Activated CD4-positive, CD25-positive, alpha-beta regulatory T cell treated with anti-CD3 and anti-CD28 coated beads, Interleukin-2, amount 50 U/mL, for 24 hours (primary cell): ENCODE measurements at places on chromosomes 2 and 18.

- peak; percentile 52 for ATAC-seq
These were observed 1.4 kb upstream of the YES1 start for GRCh38 chr18:813172-814071.

DNA sequence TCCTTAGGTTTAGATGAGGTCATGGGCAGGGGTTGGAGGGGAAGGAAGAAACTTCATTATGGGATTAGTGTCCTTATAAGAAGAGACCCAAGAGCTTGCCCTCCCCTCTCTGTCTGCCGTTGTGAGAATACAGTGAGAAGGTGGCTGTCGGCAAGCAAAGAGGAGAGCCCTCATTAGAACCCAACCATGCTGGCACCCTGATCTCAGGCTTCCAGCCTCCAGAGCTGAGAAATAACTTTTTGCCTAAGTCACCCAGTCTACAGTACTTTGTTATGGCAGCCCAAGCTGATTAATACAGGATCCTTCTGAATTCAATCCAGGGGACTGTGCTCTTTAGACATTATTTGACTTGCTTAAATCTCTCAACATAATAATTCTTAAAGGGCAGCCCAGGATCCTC is 209.0 kb downstream of the RNF152 start:
- ATAC-seq = no peak

- no peak for ATAC-seq
These were observed 999.6 kb downstream of the SUCLG1 start for GRCh38 chr2:83459456-83459855.

GRCh38 chr2:231326404-231326803 is 69.1 kb upstream of the B3GNT7 start:
- ATAC-seq = no peak

GRCh38 chr2:85662899-85663593 is 5.0 kb downstream of the SFTPB start:
- no peak for ATAC-seq

DNA sequence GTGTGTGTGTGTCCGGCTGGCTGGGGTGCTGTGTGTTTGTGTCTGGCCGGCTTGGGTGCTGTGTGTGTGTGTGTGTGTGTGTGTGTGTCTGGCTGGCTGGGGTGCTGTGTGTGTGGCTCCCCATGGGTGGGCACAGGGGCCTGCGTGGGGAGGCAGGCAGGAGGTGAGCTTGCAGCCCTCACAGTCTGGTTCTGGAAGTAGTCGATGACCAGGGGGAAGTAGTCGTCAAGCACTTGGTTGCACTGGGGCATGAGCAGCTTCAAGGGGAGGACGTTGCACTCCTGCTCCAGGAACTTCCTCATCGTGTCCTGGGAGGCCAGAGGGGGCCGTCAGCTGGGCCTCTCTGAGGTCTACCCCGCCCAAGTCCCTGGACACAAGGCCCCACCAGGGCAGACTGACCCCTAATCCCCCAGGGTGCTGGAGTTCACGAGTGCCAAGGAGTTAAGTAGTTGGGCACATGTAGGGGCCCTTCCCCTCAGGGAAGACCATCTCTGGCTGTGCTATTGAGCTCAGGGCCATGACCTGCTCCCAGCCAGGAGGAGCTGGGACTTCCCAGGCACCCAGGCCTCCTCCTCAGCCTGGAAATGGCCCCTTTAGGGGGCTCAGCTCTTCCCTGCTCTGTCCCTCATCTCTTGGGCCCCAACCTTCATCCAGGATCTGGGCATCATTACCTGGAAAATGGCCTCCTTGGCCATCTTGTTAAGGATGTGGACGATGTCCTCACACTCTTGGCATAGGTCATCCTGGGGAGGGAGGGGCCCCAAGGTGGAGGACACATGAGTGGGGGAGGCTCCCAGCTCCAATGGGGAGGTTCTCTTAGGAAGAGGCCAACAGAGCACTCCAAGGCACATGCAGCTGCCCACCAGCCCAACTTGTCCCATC is 1.3 kb downstream of the SFTPB start:
- no peak for ATAC-seq

DNA sequence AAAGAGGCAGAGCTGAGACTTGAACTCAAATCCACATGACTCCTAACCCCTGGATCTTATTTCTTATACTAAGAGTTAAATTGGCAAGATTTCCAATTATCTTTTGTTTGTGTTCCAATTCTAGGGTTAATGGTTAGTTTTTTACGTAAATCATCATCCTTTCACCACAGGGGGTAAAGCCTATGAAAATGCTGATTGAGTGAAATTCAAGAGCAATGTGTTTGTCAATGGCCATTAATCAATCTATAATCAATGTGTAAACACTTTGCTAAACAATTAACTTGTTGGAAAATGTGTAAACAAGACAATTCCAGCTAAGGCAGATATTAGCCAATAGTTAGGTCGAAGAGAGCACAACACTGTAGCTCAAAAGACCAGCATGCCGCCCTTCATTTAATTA is 376.5 kb upstream of the ACVR2A start:
- no peak for ATAC-seq

DNA sequence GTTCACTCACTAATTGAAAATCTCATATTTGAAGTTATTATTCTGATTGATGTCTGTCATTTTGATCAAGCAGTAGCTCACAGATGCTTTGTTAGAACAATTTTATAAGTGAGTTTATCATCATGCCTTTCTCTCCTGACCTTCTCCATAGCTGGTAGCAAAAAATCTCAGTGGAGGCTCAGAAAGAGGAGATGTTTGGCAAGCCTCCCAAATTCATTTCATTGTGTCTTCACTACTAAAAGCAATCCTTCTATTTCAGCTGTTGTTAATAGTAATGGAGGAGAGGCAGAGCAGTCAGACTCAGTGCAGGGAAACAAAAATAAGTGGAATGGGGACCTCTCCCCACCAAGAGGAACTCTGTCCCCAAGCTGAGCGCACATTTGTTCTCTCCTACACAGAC is 2127.8 kb upstream of the CELF4 start:
- no peak for ATAC-seq

GRCh38 chr2:101127319-101128056 is 23.7 kb downstream of the TBC1D8 start:
- ATAC-seq = no peak

GRCh38 chr2:69619725-69620124 is 23.8 kb downstream of the AAK1 start:
- no peak for ATAC-seq

- ATAC-seq = no peak
These were observed 48.2 kb upstream of the KCNG2 start for GRCh38 chr18:79749251-79750191.

- no peak for ATAC-seq
These were observed 13.4 kb upstream of the MAT2A start for GRCh38 chr2:85525567-85525966.

- no peak for ATAC-seq
These were observed 213.0 kb upstream of the RAB6C start for GRCh38 chr2:129766374-129766993.

DNA sequence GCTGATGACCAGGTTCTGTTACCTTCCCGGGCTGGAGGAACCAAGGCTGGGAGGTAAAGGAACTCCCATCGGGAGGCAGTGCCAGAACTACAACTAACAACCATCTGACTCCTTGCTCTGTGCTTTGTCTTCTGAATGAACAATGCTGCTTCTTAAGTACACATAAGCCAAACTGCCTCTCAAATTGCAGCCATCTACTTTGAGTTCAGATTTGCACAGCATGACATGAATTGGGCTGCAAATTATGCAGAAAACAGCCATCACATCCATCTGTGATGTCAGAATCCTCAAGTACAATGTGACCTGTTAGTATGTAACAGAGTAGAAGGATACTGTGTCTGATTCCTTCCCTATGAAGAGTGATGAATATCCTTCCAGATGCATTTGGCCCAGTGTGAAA is 290.6 kb downstream of the ZNF521 start:
- ATAC-seq = no peak

DNA sequence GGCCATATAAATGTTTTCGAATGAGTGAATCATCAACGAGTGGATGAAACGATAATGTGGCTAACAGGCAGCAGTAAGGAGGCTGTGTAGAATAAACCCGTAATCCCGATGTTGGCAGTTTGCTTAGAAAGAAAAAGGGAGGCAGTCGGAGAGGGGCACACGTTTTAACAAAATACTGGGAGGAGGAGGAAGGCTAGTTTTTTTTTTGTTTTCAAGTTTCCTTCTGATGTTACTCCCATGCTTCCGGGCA is 476 bp upstream of the MSH2 start:
- ATAC-seq = no peak

GRCh38 chr2:144701259-144701658 is 181.3 kb upstream of the ZEB2 start:
- ATAC-seq = no peak

DNA sequence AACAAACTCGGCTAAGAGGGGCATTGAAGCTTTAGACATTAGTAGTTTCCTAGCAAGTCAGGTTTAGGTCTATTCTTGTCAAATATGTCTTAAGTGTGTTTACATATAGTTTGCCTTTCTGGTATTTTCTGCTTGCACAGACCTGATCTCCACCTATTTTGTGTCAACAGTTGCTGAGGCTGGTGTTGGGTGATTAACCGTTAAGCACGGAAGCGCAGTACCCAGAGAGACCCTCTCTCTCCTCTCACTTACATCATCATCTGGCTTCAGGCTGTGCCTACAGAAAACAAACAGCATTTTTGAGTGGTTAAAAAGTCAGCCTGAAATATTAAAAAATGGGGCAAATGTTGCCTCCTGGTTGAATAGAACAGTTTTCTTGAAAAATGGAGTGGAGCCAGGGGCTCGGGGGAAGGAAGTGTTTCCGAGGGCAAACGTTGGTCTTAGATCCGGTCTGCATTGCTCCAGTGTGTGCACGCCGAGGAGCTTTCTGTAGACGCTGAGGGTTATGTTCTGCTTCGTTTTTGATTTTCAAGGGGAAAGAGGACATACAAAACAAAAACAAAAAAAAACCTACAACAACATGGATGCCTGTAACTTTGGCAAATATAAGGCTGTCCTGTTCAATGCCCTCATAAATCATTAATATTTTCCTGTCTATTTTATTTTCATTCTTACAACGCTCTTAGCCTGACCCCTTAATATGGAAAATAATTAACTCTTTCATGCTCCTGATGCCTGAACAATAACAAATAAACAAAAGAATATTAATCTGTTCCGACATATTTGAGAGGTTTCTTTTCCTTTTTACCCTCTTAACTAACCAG is 120.8 kb downstream of the MEIS1 start:
- no peak for ATAC-seq

DNA sequence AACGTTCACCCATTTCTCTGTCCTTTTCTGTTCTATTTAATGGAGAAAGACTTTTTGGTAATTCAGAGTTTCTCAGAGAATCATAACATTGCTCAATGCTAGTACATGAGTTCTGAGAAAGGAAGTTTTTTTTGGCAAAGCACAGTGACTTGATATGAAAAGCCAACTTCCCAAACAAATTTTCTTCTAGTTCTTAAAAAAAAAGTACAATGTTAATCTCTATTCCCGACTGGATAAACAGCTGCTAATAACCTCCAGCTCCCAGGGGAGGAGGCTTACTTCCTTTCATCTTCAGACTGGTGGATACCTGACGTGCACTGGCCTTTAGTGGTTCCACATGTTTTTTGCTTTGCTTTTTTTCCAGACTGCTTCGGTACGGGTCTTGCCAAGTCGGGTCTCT is 284.6 kb upstream of the CCDC68 start:
- ATAC-seq = no peak

GRCh38 chr2:234566622-234567021 is 69.7 kb upstream of the ARL4C start:
- no peak for ATAC-seq

- no peak for ATAC-seq
These were observed 77.4 kb downstream of the RNF144A start for GRCh38 chr2:6994536-6995128.

GRCh38 chr2:107721586-107721985 is 105.1 kb upstream of the RGPD4 start:
- ATAC-seq = no peak

DNA sequence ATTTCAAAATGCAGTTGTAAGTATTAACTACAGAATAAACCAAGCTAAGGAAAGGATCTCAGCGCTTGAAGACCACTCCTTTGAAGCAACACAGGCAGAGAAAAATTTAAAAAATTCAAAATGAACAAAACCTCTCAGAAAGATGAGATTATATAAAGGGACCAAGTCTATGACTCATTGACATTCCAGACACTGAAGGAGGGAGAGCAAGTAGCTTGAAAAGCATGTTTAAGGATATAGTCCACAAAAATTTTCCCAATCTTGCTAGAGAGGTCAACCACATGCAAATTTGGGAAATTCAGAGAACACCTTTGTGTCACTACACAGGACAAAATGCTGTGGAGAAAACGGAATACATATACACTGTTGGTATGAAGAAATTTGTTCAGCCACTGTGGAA is 112.6 kb upstream of the MC4R start:
- no peak for ATAC-seq

DNA sequence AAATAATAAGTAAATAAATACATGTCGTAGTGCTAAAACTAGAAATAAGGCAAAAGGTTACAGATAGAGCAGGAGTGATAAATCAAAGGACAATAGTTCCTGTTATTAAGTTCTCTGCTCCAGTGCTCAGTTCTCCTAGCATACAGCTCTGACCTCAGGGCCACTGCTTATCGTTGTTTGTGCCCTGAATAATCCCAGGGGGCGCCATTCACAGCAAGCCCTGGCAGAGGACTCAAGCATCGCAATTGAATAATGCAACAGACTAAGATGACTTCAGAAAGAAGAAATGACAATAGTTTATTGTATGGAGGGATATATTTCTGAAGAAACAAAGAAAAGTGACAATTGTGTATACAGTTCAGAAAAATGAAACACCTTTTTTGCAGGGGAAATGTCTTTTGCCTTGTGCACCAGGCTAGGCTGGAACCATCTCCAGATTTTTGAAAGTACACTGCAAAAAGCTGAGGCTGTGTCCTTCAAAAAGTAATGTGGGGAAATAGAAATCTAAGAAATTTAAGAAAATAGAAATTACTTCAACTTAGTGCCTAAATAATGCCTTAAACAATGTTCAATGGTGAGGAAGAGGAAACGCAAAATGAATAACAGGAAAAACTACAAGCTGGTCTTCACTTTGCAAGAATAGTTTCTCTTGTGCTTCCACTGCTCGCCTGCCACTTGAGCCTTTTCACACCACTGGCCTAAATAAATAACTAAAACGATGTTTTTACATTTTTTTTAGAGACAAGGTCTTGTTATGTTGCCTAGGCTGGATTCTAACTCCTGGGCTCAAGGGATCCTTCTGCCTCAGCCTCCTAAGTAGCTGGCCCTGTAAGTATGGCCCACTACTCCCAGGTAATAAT is 19.0 kb upstream of the CCNYL1 start:
- ATAC-seq = peak; percentile 55

DNA sequence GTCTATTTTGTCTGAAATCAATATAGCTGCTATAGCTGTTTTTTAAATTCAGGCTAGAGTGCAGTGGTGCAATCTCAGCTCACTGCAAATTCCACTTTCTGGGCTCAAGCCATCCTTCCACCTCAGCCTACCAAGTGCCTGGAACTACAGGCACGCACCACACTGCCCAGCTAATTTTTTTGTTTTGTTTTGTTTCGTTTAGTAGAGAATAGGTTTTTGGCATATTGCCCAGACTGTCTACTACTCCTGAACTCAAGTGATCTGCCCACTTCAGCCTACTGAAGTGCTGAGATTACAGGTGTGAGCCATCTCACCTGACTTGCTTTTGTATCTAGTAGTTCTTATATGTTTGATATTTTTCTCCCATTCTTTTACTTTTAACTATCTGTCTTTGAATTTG is 259.7 kb downstream of the CDH19 start:
- ATAC-seq = no peak
